ENCODE measurements at places on chromosomes 1 and 21.

GRCh38 chr1:173426057-173426456 lies 51.1 kb upstream of the PRDX6 start:
- DNase-seq: no peak

DNA sequence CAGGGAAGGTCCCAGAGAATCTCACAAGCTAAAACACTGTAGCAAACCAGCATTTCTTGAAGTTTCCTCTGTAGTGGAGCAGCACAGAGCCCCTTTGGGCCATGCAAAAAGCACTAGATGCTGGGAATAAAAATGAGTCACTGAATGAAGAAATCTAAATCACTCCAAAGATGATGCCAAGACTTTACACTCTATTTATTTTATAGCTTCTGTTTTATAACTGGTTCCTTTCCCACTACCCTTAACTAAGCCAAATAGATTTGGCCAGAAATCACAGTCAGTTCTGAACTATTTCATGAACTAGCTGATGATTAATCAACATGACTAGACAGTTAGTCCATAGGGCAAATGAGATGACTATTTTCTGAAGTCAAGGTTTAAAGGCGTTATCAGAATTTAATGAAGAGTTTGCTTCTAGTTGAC lies 89.5 kb downstream of the SCMH1 start:
- DNase-seq: no peak

DNA sequence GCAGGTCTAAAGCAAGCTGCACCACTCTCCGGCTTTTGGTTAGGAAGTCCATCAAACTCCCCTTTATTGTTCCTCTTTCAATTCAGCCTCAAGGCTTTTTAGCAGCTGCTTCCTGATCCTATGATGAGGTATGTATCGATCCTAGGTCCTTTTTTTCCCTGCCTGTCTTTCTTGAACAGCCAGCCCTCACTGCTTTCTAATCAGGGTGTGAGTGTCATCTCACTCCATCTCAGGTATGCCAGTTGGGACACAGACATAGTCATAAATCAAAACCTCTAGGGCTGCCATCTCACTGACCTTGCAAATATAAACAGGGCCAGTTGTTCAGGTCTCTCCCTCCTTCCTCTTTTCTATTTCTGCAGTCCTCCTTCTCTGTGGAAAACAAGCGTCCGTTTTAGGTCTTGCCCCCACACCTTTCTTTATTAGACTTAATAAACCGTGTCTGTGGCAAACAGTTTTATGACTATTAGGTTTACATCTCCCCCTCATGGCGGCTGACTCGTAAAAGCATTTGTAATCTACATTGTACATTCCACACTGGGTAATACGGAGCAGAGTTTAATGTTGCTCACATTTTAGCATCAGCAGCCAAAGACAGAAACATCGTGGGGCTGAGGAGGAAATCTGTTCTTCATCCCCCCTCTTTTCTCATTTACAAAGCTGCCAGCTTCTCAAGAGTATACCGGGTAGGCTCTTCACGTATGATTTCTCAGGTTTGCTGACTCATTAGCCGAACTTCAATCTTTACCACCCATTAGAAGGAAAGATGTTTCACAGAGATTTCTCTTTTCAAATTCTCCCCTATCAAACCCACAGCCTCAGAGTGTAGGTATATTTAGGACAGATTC lies 11.6 kb downstream of the STYXL2 start:
- peak; percentile 69 for DNase-seq

GRCh38 chr1:42733415-42734200 lies 6.4 kb downstream of the CLDN19 start:
- DNase-seq: no peak

DNA sequence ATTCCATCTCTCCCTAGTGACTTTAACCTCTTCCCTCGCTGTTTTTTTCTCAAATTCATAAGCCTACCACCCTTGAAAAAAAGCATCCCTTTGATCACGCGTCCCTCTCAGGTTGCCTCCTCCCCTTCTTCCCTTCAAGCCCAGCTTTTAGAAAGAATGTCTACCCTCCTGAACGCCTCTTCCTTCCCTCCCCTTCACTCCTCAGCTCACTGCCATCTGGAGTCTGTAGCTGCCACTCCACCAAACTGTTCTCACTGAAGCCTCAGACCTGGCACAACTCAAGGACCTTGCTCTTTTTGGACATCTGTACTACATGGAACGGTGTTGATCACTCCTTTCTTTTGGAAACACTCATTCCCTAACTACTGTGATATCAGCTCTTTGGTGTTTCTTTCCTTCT lies 80.6 kb downstream of the SLC25A24 start:
- DNase-seq: no peak

- no peak for DNase-seq
Observed at GRCh38 chr21:30168086-30168485, 1.5 kb upstream of the CLDN17 start.

DNA sequence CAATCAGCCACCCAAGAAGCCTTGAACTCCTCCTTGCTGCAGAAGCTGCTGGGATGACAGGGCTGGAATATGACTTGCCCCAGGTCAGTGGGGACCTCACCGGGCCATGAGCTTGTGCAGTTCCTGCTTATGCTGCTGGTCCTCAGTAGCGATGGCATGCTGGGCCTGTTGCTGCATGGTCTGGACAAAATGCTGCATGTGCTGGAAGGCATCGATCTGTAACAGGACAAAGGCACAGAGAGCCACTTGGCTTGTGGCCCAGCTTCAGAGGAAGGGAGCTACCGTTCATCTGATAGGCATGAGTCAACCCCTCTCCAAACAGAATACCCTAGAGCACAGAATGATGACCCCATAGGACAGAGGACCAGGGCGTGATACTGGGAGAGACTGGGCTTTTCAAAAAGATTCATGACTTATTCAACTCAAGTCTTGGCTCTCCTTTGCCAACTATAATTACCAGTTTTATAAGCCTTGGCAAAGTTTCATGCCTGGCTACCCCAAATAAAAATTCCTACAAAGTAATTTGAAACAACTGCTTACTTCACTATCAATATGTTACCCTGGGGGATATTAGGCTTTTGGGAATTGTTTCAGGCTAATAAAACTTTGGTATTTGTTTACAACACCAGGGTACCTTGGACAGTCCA lies 34.7 kb upstream of the EXOSC10 start:
- DNase-seq: no peak

DNA sequence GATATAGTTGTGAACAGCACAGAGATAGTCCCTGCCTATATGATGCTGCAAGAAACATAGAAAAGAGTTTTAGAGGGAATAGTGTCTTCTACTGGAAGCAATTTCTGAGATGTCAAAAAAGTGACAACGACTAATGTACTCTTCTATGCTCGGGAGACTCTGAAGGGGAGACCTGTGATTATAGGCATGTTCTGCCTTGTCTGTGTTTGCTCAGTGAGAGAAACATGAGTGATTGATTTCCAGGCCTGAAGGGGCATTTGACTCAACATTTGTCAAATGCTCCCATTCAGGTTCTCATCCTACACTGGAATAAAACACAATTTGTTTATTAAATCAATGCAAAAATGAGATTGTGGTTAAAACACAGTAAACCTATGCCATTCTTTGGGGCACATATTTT lies 131.8 kb downstream of the CTH start:
- no peak for DNase-seq

DNA sequence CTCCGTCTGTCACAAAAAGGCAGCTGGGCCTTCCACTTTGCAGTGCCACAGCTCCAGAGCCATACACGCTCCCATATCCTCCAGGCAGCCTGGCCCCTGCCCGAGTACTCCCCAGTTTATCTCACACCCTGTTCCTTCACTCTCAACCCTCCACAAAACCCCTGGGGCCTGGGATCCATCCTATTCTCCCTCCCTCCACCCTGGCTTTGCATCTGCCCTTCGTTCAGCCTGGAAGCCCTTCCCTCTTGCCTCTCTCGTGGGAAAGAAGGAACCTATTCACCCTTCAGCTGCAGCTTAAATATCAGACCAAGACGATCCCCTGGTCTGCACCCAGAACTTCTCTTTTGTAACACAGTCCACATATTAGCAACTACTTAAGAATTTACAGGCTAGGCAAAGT lies 56.7 kb downstream of the CAMK2N1 start:
- DNase-seq: no peak

GRCh38 chr1:118862755-118863154 lies 125.4 kb downstream of the TBX15 start:
- no peak for DNase-seq

DNA sequence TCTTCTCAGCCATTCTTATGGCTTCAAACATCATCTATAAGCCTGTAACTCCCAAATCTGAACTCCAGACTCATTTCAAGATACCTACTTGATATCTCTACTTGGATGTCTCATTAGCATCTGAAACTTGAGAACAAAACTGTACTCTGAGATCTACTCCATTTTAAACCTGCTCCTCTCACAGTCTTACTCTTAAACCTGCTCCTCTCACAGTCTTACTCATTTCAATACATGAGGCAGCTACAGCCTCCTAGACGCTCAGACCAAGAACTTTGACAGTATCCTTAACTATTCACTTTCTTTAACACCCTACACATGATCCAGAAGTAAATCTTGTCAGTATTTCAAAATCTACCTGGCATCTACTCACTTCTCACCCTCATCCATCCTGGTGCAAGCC lies 54.3 kb downstream of the NBPF6 start:
- DNase-seq: no peak

DNA sequence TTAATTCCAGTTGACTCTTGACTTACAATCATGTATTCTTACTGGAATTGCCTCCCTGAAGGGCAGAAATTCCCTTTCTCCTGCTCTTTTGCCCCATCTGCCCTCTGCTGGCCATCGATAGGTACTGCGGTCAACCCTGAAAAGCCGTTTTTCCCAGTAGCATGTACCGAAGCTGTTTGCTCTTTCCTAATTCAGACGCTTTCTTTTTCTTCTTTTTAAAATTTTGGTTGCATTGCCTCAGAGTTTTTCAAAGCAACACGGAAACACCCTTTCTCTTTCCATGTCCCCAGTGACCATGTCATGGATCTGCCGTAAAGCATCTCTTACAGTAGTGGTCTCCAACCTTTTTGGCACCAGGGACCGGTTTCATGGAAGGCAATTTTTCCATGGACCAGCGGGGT lies 164.2 kb upstream of the C1orf21 start:
- DNase-seq: peak; percentile 62

GRCh38 chr1:108048301-108049177 lies 83.6 kb upstream of the VAV3 start:
- DNase-seq: no peak

DNA sequence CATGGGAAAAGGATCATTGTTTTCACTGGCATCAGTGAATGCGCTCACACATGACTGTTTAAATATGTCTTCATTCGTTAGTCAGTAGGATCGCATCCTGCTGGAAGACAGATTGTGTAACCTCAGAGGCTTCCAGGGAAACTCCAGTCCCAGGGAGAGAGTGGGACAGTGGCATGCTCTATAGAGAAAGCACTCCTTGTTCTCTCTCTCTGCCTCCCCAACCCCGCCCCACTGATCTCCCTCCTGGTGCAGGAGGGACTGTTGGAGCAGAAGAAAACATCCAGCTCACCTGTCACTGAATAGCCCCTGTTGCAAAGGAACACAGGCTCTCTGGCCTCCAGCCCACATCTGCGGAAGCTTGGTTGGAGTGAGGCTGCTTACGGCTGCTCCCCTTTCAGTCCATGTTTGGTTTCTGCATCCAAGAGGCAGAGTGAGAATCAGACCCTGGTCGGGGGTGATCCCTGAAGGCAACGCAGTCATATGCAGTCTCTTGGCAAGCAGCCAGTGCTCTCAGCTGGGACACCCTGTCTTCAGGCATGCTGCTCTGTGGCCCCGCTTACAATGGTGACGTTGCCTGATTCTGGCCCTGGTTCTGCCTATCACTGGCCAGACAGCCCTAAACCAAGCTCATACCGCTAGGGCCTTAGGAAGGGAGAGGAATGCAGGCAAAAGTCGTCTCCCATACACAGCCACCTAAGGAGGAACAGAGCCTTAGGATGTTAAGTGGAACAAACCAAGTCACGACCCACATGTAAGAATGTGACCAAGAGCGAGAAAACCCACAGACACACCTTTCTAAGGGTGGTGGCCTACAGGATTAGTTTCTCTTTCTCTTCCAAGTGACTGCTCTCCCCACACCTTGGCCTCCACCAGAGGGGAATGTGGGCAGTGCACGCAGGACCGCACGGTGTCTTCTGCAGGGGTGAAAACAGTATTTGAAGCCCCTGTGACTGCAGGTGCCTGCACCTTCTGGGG lies 39.7 kb downstream of the BACE2 start:
- no peak for DNase-seq

GRCh38 chr1:192951691-192952460 lies 107.3 kb downstream of the UCHL5 start:
- peak; percentile 43 for DNase-seq

- DNase-seq: no peak
Observed at GRCh38 chr1:221246628-221247415, 367.6 kb downstream of the HLX start.

- DNase-seq: no peak
Observed at GRCh38 chr1:21909286-21909759, 27.8 kb downstream of the HSPG2 start.

DNA sequence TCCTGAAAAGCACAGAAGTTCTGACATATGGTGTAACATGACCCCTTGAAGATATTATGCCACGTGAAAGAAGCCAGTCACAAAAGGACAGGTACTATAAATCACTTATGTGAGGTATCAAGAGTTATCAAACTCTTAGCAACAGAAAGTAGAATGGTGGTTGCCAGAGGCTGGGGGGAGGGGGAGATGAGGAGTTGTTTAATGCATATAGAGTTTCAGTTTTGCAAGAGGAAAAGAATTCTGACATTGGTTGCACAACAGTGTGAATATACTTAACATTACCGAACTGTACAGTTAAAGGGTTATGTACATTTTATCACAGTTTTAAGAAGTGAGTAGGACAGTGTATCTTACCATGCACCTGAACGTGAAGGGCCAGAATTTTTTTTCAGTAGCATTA lies 80.0 kb downstream of the USP25 start:
- DNase-seq: no peak

GRCh38 chr1:225735252-225736149 lies 42.1 kb upstream of the SRP9 start:
- no peak for DNase-seq

- DNase-seq: no peak
Observed at GRCh38 chr1:60563777-60564535, 490.4 kb upstream of the C1orf87 start.

DNA sequence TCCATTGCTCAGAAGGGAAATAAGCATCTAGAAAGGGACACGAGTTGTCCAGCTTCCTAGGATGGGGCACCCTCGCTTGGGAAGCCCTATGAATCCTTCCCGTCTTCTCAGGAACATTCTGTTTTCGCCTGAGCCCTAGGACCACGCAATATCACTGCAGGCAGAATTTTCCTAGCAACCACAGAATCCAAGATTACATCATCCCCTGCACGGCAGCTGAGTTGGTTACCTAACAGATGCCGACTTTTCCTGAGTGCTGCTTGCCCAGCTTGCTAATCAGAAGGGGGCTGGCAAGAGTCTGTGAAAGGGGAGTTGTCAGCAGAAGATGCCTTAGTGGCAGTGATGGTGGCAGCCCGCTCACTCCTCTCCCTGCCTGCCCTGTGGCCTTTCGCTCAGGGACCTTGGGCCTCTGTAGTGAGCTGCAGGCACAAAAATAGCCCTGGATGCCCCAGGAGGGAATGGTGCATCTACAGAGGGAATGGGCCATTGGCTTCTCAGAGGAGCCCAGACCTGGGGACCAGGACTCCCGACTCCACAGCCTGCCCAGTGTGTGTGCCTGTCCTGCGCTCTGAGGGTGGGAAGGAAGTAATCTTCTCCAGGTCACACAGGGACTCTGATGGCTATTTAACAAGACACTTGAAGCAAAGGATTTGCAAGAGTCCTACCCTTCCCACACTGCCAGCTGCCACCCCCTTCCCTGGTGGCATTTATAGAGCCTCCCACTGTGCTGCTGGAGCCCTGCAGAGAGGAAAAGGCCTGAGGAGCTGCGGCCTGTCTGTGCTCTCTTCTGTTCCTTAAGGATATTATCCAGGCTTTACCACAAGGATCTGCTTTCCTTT lies 28.9 kb upstream of the CLSTN1 start:
- DNase-seq: no peak

- peak; percentile 8 for DNase-seq
Observed at GRCh38 chr1:227469708-227470107, 93.6 kb upstream of the ZNF678 start.

Measured in KBM-7 (cell line).